Foreskin keratinocyte (primary cell): ENCODE measurements at places on chromosomes 12 and 14. TPM values are rescaled to one million over a fixed set of nuclear protein-coding genes. Genes with fewer than 3 reads are reported as not detected.
A peak's percentile ranks its signal among the peaks of the same experiment; 100 is the strongest.

Gene DHRS7
- 69.9 and 79.5 TPM in 2 replicates for total RNA-seq

DNA sequence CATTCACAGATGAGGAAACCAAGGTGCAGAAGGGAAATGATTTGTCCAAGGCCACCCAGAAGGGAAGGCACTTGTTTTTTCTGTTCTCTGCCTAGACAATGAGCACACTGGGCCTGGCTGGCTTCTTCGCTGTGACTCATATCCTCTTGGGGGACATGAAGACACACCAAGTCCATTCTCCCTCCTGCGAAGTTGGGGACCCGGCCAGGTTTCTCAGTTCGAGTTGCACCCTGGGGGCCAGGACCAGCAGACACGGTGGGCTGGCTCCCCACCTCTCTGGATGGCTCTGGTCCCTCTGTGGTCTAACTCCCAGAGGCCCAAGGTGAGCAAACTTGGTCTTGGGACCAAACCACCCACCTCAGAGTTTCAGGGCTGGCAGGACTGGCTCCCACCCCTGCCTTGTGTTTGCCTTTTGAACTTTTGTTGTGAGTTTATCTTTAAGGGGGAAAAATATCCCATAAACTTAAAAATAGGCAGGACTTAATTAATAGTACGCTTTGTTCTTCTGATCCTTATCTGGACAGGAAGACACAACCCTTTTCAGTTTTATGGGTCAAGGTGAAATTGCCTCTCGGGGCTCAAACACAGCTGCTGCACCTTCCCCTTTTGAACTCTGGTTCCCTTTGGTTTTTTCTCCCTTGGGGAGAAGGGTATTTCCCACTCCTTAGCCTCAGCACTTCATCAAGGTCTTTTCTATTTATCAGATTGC lies 9.0 kb upstream of the MLEC start:
- peak; percentile 17 for DNase-seq

- no peak for DNase-seq
Observed at GRCh38 chr14:46306267-46306666, 345.3 kb downstream of the RPL10L start.

Gene ADSS1
- 0.63 and 1.2 TPM in 2 replicates for total RNA-seq

DNA sequence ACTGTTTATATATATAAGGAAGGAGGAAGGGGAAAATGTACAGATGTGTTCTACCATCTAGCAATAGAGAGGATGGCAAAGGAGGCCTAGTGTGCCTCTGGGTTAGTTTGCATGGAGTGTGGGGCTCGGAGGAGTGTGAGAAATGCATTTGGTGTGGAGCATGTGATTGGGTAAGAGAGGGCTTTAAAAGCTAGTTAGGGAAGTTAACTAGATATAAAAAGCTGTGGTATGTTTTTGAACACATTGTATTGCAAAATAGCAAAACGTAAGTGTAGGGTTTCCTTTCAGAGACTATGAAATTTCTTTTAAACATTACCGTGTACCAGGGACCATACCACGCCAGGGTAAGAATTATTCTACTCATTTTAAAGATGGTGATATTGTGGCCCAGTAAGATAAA lies 53.3 kb upstream of the STXBP6 start:
- no peak for DNase-seq

DNA sequence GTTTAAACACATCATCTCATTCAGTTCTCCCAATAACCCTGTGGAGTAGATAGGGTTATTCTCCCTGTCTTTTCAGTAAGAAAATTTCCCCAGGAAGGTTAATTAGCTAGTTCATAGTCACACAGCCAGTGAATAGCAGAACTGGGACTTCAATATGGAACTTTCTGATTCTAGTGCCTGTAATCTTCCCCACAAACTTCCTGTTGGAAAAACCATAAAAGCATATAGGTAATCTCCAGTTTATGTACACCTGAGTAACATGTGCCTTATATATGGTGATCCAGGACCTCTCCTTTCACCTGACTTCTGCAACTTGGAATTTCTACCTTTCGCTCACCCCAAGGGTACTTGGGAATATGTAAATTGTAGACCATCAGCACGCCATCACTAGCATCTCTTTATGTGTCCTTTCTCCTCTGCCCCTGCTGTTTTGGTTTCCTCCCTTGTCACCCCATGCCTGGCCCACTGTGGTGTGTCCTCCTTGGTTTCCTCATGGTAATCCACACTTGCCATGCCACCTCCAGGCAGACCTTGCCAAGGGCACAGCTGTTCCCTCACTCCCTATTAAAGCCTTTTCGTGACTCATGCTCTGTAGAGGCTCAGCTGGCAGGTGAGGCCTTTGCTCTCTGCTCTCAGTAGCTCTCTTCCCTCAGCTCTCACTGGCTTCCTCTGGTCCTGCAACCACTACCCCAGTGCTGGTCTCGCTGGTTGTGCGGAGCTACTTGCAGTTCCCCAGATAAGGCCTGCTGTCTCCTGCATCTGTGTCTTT lies 16.7 kb downstream of the TBC1D30 start:
- no peak for DNase-seq

DNA sequence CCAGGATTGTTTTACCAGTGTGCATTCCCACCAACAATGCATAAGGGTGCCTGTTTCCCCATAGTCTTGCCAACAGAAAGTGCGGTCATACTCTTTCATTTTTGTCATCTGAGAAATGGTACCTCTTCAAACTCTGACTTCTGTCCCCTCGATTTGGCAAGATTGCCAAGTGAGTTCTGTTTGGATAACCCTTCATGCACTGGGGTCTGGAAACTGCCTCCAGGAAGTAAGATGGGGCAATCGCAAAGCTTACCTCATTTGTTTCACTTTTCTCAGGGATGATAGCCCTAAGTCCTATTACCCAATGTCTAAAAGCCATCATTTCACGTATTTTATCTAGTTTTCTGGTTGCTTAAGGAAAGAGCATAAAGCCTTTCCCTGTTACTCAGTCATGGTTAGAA lies 28.6 kb upstream of the NR1H4 start:
- no peak for DNase-seq

DNA sequence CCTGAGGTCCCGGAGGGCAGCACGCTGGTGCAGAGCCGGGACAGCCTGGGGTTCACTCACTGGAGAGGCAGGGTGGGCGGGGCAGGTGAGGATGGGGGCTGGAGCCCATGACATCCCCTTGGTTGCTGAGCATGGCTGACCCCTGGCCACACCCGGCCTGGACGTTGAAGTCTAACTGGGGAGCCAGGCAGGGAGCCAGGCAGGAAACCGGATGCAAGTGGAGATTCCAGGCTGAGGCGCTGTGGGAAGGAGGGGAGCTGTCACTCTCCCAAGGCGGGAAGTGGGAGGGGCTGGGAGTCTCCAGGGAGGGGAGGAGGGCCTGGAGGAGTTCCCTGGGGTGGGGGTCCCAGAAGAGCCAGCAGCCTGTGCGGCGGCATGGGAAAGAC lies 7.7 kb upstream of the INF2 start:
- DNase-seq, result no peak

DNA sequence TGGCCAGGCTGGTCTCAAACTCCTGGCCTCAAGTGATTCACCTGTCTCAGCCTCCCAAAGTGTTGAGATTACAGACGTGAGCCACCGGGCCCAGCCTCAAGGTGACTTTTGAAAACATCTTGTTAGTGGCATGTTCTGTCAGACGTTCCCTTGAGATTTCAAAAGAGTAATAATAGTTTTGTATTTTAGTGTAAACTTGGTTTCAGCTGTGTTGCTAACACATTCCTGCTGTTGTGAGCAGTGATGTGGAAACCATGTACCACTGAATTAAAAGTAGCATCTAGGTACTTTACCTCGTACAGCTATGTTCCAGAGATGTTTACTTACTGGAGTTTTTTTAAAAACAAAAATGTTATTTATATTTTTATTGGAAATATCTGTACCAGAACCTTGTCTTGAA lies 111.3 kb downstream of the AEBP2 start:
- no peak for DNase-seq

Gene SPIC
- total RNA-seq, result not detected in 2 replicates

- no peak for DNase-seq
Observed at GRCh38 chr12:18402872-18403611, 141.7 kb downstream of the PIK3C2G start.

GRCh38 chr14:99233222-99234035 lies 38.6 kb downstream of the BCL11B start:
- no peak for DNase-seq

GRCh38 chr14:101102875-101103274 lies 199.4 kb upstream of the RTL1 start:
- DNase-seq, result no peak

- DNase-seq, result peak; percentile 67
Observed at GRCh38 chr12:724194-724855, 28.1 kb upstream of the WNK1 start.

Gene ASB2
- not detected in 2 replicates for total RNA-seq

Gene PMEL
- 0.85 and 1.3 TPM in 2 replicates for total RNA-seq

GRCh38 chr12:126537961-126538530 lies 1472.8 kb downstream of the AACS start:
- DNase-seq, result no peak

DNA sequence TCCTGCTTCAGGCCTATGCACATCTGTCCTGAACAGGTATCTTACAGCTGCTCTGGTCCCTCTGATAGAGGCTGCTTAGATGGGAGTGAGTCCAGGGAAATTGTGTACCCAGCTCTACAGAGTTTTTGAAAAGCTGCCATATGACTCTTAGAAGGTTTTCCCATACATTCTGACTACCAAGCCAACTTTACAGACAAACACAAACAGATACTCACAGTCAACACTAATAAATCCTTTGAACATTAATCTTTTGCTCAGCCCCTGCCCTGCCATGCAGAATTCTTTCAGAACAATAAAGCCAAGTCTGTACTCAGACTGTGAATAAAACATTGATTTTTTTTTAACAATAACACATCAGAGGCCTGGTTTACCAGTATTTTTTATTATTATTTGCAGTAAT lies 21.4 kb upstream of the RASSF8 start:
- no peak for DNase-seq

GRCh38 chr12:112978163-112979040 lies at the start of gene OAS2:
TSS of gene OAS2 (plus strand) at chr12:112978519. CDS start at chr12:112978609, 90 bp downstream.
- peak; percentile 90 for DNase-seq

Gene CHPT1
- total RNA-seq, result 13.9 and 15.5 TPM in 2 replicates

- DNase-seq, result no peak
Observed at GRCh38 chr14:57086271-57087162, 182.2 kb downstream of the EXOC5 start.

GRCh38 chr12:14416658-14417057 lies 51.2 kb downstream of the ATF7IP start:
- peak; percentile 72 for DNase-seq

Gene LMNTD1
- total RNA-seq, result not detected in 2 replicates
